ELF-1 (cell line): ENCODE measurements at places on chromosomes 5 and 9.

DNA sequence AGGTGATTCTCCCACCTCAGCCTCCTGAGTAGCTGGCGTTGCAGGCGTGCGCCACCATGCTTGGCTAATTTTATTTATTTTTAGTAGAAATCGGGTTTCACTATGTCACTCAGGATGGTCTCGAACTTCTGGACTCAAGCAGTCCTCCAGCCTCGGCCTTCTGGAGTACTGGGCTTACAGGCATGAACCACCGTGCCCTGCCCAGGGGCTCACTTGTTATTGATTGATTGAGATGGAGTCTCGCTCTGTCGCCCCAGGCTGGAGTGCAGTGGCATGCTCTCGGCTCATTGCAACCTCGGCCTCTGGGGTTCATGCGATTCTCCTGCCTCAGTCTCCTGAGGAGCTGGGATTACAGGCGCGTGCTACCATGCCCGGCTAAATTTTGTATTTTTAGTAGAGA, 1.6 kb downstream of the HSPA4 start:
- DNase-seq, result peak; percentile 45

DNA sequence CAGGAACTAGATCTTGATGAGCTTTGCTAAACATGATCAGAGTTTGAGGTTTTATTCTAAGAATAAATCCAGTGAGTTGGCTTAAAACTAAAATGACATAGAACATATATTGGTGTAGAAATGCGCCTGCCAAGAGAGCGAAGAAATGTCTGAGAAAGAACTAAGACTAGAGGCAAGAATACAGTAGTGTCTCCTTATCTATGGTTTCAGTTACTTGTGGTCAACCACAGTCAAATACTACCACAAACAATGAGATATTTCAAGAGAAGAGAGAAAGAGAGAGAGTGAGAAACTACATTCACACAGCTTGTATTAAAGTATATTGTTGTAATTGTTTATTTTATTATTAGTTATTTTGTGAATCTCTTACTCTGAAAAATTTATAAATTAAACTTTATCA, 254.4 kb upstream of the CDH10 start:
- DNase-seq, result no peak

DNA sequence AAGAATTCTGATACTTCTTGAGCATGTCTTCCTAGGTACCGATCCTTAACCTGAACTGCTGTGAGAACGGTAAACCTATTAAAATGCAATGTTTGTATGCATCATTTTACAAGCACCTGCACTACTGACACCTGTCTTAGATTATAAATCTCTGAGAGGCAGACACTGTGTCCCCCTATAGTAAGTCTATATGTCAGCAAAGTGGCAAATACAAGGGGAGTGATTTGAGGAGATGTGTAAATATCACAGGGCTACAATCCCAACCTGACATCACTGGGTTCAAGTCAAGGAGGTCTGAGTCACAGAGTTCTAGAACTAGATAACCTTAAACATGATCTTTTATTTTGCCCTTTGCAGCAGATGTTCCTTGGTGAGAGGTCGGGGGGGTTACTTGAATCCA, 64.1 kb downstream of the ANKH start:
- DNase-seq, result no peak

GRCh38 chr9:37947471-37947870, 43.5 kb upstream of the SLC25A51 start:
- DNase-seq, result no peak

- DNase-seq, result no peak
Observed at GRCh38 chr5:121462441-121462840, 389.2 kb upstream of the FTMT start.

GRCh38 chr9:18046068-18046467, 427.9 kb upstream of the ADAMTSL1 start:
- DNase-seq, result no peak
